K562 (cell line): ENCODE measurements at places on chromosomes 1 and 21.
A peak's percentile ranks its signal among the peaks of the same experiment; 100 is the strongest.

- no peak overlapping the region for H3K27ac ChIP-seq
- no peak overlapping the region for H3K4me3 ChIP-seq
- no peaks in the 10 kb centered on the region for H3K4me1 ChIP-seq
- DNase-seq = no peak
- no peaks in the 10 kb centered on the region for H3K36me3 ChIP-seq
Measured at GRCh38 chr1:233433436-233434210, 106.1 kb downstream of the MAP3K21 start.

GRCh38 chr1:91651661-91652071, 151.0 kb downstream of the CDC7 start:
- peaks cover 7% of the 10 kb centered on the region for H3K4me1 ChIP-seq
- no peaks in the 10 kb centered on the region for H3K36me3 ChIP-seq
- no peaks in the 10 kb centered on the region for H3K27me3 ChIP-seq

GRCh38 chr1:86854352-86854751, 59.6 kb downstream of the SELENOF start:
- H3K4me1 ChIP-seq = no peaks in the 10 kb centered on the region
- H3K4me3 ChIP-seq = no peak overlapping the region
- H3K36me3 ChIP-seq = no peaks in the 10 kb centered on the region
- no peak overlapping the region for H3K27ac ChIP-seq
- H3K27me3 ChIP-seq = no peaks in the 10 kb centered on the region
- peak; percentile 8 for DNase-seq

GRCh38 chr1:39497585-39497984, 6.1 kb downstream of the BMP8A start:
- H3K36me3 ChIP-seq = no peaks in the 10 kb centered on the region
- no peak for DNase-seq
- no peaks in the 10 kb centered on the region for H3K4me1 ChIP-seq
- no peak overlapping the region for H3K27ac ChIP-seq

DNA sequence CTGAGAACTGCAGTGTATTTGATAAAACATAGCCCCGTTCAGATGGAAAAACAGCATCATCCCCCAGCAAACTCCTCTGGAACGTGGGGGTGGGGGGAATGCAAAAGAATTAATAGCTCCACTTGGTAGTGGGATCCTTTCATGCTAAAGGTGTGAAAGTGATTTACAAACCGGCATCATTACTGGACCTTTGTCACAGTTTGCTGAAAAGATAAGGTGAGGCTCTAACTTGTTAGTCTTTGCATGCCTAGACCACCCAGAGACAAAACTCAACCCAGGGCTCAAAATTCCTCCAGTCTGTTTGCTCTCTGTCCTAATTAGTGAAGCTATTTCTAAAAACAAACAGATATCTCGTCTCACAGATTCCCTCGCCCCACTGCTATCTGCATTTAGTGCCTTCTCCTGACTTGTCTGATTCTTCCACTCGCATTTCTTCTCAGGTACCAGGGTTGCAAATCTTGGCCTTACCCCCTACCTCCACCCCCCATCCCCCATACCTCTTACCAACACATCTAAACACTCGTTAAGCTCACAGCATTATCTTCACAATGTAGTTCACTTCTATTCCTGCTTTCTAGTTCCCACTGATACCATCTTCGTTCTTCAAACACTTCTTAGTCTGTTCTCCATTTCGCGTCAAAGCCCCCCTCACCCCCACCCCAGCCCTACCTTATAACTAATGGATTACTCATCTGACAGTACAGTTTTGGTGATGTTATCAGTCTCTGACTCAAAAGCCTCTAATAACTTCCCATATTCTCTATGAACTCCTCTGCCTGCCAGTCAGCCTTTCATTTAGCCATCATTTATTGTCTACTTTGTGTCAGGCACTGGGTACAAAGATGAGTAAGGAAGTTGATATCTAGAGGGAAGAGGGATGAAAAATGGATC, 11.8 kb downstream of the IER5 start:
- H3K4me3 ChIP-seq = no peak overlapping the region
- peaks cover 34% of the 10 kb centered on the region for H3K4me1 ChIP-seq
- peak; percentile 33 for DNase-seq
- no peaks in the 10 kb centered on the region for H3K27me3 ChIP-seq
- H3K36me3 ChIP-seq = no peaks in the 10 kb centered on the region

- no peaks in the 10 kb centered on the region for H3K4me1 ChIP-seq
- DNase-seq = no peak
- no peaks in the 10 kb centered on the region for H3K36me3 ChIP-seq
- peaks cover 46% of the 10 kb centered on the region for H3K27me3 ChIP-seq
- H3K4me3 ChIP-seq = no peak overlapping the region
Measured at GRCh38 chr1:230730977-230731376, 16.2 kb upstream of the CAPN9 start.

DNA sequence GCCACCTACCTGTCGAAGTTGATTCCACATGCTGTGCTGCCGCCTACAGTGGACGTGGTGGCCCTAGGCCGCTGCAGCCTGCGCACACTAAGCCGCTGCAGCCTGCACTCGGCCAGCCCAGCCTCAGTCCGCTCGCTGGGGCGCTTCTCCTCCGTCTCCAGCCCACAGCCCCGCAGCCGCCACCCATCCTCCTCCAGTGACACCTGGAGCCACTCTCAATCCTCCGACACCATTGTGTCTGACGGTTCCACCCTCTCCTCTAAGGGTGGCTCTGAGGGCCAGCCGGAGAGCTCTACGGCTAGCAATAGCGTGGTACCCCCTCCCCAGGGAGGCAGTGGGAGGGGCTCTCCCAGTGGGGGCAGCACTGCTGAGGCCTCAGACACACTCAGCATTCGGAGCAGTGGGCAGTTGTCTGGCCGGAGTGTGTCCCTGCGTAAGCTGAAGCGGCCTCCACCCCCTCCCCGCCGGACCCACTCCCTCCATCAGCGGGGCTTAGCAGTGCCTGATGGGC, 46.9 kb downstream of the YARS1 start:
- H3K4me1 ChIP-seq = peaks cover 12% of the 10 kb centered on the region; the same call in 1 of the 3 replicates
- H3K27ac ChIP-seq = no peak overlapping the region
- DNase-seq = no peak
- H3K27me3 ChIP-seq = no peaks in the 10 kb centered on the region
- no peak overlapping the region for H3K4me3 ChIP-seq

- H3K4me3 ChIP-seq = peak overlapping the region; percentile 50
- no peaks in the 10 kb centered on the region for H3K27me3 ChIP-seq
- H3K4me1 ChIP-seq = peaks cover 48% of the 10 kb centered on the region
- peaks cover 22% of the 10 kb centered on the region; the same call in 2 of the 3 replicates for H3K36me3 ChIP-seq
Measured at GRCh38 chr1:154955039-154955717, 721 bp downstream of the PBXIP1 start.

GRCh38 chr1:34984435-34984792, 733 bp downstream of the TMEM35B start:
- peak overlapping the region; percentile 74; the same call in 2 of the 3 replicates for H3K27ac ChIP-seq
- no peak for DNase-seq
- H3K4me3 ChIP-seq = peak overlapping the region; percentile 53
- peaks cover 14% of the 10 kb centered on the region; the same call in 2 of the 3 replicates for H3K36me3 ChIP-seq
- peaks cover 8% of the 10 kb centered on the region; the same call in 2 of the 3 replicates for H3K4me1 ChIP-seq

DNA sequence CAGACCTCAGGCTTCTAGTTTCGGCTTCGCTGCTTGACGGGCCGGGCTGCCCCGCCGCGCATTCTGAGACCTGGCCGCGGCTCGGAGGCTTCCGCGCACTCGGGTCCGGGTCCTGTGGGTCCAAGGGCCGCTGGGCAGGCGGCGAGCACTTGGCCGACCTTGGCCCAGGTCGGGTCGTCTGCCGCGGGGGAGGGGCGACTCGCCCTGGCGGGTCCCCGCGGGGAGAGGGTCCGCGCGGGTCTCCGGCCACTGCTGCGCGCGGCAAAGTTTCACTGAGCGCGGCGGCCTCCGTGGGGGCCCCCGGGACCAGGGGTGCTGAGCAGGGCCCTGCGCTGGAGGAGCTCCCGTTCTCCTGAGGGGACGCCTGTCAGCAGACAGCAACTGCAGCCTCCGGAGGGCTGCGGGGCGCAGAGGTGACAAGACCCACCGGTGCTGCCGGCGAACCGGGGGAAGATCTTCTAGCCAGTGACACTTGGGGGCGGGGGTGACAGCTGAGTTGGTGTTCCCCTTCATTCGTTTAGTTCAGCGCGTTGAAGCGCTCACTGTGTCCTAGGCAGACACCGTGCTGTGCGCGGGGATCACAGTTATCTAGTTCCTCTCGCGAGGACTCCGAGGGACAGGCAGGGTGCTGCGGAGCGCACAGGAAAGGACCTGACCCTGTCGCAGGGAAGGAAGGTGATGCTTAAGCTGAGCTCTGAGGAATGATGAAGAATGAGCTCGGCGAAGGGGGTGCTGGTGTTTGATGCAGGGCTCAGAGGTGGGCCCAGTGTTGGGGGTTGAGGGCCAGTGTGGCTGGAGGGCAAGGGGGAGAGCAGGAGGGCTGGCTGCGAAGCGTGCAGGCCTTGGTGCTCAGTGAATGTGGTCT, 725 bp downstream of the MTFR1L start:
- peaks cover 31% of the 10 kb centered on the region for H3K36me3 ChIP-seq
- H3K27me3 ChIP-seq = no peaks in the 10 kb centered on the region
- H3K27ac ChIP-seq = peak overlapping the region; percentile 91
- DNase-seq = peak; percentile 78

DNA sequence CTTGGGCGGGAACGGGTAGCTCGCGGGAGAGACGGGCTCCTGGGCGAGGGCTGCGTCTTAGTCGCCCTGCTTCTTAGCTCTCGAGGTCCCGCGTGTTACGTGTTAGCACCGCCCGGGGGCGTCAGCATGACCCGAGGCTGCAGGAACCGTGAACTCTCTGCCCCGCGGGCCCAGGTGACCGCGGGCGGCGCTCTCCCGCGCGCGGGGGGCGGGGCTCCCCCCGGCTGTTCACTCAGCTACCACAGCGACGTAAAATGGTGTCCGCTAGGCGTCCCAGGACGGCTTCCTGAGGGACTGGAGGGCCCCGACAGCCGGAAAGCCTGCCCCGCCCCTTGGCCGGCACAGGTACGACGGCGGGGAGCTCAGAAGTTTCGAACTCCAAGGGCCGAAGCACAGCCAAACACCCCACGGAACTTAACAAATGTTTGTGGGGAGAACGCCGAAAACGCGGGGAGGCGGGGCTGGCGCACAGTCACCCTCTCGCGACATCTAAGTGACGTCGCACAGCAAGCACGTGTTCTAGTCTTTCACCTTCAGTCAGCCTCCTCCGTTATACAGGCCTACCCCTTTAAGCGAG, 780 bp upstream of the RBM15 start:
- H3K4me3 ChIP-seq = peak overlapping the region; percentile 82
- peaks cover 40% of the 10 kb centered on the region for H3K4me1 ChIP-seq
- DNase-seq = peak; percentile 98
- H3K27me3 ChIP-seq = no peaks in the 10 kb centered on the region

DNA sequence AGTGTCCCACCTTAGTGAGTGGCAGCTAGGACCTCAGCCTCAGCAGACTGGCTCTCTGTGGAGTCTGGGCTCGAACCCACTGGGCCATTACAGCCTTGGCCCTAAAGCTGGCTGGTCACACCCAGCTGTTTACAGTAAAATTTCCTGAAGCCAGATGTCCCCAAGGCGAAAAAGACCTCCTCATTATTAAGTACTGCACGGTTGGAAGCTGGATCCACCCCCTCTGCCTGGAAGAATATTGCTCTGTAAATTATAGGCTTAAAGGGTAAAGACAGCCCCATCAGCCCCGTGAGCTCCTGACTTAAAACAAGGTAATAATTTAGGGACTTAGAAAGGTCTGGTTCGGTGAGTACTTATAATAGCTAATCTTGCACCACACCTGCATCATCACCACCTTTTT, 30.3 kb upstream of the TMEM51 start:
- H3K4me3 ChIP-seq = no peak overlapping the region
- no peaks in the 10 kb centered on the region for H3K4me1 ChIP-seq
- no peaks in the 10 kb centered on the region for H3K36me3 ChIP-seq
- no peak overlapping the region for H3K27ac ChIP-seq
- no peak for DNase-seq

DNA sequence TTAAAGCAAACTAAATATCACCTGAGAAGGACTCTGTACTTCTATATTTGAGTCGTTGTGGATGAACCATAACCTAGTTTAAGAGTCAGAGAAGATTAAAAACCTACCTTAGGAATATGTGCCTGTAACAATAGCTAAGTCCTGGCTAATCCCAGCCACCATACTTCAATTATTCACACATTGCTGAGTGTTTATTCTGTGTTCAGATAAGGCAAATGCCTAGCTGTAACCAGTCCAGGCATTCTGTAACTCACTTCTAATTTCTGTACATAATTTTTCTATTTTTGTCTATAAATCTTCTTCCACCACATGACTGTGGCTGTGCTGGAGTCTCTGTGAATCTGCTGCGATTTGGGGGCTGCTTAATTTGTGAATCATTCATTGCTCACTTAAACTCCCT, 441.9 kb upstream of the ADAMTS5 start:
- no peaks in the 10 kb centered on the region for H3K27me3 ChIP-seq
- no peak overlapping the region for H3K4me3 ChIP-seq
- no peaks in the 10 kb centered on the region for H3K4me1 ChIP-seq
- H3K27ac ChIP-seq = no peak overlapping the region
- H3K36me3 ChIP-seq = no peaks in the 10 kb centered on the region
- no peak for DNase-seq

DNA sequence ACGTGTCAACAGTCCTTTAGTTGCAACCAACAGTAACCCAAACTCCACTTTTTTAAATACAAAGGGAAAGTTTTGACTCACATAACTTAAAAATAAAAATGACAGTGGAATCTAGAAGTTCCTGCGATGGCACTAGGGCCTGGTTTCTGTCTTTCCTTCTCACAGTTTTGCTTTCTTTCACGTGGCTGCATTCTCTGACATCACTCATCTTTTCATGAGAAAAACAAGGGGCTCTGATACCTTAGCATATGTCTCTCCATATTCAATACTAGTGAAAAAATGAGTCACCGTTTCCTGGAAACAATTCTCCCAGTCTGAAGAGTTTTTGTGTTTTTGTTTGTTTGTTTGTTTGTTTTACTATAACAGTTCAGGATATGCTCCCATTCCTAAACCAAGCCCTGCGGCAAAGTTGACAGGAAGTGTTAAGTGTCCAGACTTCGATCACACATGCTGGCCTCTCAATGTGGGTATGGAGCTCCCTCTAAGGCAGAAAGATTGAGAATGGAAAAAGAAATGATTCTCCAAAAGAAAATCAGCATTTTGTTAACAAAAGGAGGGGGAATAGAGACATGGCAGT, 483.3 kb downstream of the TTLL7 start:
- no peaks in the 10 kb centered on the region for H3K27me3 ChIP-seq
- no peaks in the 10 kb centered on the region for H3K36me3 ChIP-seq
- no peak overlapping the region for H3K27ac ChIP-seq
